ENCODE measurements at places on chromosomes 2 and 18. TPM values are rescaled to one million over a fixed set of nuclear protein-coding genes. Genes with fewer than 3 reads are reported as not detected.

DNA sequence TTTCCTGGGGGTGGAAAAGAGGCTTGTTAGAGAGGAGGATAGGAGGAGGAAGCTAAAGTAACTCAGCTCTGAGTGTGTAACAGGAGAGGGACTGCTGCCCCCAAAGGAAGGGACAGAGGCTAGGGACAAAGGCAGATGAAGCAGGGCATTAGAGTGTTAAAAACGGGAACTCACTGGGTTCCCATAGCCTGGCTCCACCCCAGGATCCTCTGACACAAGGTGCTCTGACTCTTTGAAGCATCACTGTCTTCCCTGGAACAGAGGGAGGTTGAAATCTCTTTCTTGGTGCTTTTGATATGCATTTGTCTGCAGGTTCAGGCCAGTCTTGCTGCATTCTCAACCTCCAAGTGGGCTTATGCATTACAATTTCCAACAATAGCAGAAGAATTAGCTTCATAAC, 22.9 kb downstream of the IL36A start:
- DNase-seq, result no peak

GRCh38 chr2:176161825-176162626, 4.9 kb downstream of the HOXD3 start:
- peak; percentile 35 for DNase-seq

DNA sequence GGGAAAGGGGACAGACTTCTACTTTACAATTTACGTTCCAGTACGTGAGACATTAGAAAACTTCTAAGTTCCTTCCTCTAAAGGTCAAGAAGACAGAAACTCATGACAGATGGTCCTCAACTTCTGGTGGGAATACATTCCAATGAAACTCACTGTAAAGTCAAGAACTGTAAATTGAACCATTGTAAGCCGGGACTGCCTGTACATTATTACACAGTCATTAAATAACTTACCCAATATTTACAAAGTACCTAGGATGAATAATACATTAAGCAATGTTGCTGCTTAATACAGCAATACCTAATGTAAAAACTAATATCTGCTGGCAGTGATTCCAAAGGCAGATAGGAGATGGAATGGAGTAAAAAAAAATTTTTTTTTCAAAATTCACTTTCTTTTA, 51.9 kb downstream of the CDH2 start:
- DNase-seq, result no peak

DNA sequence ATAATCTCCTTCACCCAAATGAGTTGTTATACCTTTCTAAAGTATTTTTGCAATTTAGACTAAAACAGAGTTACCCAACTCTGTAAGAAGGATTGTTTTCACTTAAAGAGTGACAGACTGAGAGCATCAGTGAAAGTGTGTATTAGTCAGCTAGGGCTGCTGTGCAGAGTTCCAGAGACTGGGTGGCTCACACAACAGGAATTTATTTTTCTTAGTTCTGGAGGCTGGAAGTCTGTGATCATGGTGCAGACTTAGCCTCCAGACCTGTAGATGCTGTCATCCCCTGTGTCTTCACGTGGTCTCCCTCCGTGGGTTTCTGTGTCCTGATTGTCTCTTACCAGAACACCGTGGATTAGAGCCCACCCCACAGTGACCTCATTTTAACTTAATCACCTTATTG, 40.0 kb downstream of the BCL2L11 start:
- DNase-seq, result no peak

DNA sequence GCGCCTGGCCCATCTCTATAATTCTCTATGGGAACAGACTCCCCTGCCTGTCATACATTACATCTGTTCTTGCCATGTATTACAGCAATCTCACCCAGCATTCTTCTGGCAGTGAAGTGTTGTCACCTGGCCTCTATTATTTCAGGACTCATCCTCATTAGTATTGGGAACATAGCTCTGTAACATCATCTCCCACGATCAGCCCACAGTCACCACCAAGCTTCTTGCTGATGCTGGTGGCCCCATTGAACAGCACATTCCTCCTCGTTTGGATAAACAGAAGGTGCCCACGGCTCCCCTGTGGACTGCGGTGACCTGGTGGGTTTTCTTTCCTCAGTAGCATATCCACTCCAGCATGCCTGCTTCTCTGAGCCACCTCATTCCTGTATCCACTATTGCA, 21.5 kb downstream of the CHCHD5 start:
- DNase-seq, result no peak

GRCh38 chr18:22739061-22739642, 194.0 kb upstream of the RBBP8 start:
- DNase-seq, result no peak

DNA sequence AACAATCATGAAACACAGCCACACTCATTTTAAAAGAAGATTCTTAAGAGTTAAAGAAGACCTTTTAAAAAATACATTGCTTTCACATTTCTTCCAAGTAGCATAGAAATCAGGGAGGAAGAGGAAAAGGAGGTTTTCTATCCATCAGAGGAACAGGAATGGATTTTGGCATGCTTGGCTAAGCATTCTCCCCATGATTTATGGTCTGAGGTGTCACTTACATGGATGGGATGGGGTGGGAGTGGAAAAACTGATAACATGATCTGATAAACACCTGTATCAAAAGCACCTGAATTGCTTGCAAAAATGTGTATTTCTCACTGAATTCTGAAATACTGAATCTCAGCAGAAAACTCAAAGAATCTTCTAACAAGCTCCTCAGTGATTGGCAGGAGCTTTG, 265.9 kb downstream of the NRXN1 start:
- DNase-seq, result no peak

DNA sequence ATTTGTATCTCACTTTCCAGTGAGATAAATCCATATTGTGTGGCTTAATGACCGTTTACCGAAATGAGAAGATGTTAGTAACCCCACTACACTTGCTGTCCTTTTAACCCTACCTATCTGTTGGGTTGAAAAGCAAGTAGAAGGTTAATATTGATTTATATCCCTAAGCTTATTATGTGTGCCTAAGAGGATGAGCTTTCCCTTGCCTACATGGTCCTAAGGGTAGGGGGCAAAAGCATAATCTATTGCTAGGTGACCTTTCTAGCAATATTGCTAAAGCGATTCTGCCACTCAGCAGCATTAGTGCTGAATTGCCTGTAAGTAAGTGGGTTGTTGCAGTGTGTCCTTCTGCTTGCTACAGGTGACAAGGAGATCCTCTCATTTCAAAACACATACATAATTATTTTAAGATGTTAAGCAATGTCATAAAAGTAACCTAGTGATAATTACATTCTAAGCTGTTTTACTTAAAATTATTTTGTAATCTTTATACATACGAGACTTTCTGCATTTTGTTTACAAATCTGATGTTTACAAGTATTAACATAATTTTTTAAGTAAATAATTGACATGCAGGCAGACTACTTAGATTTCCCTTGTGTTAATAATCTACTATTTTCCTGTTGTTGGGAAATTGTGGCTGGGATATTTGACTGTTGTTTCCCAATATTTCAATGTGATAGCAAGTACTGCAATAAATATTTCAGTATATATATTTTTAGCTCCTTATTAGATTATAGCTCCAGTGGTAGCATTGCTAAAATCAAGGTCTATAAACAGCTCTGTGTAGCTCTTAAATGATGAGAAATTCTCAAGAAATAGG, 49.1 kb upstream of the CABYR start:
- DNase-seq, result no peak

DNA sequence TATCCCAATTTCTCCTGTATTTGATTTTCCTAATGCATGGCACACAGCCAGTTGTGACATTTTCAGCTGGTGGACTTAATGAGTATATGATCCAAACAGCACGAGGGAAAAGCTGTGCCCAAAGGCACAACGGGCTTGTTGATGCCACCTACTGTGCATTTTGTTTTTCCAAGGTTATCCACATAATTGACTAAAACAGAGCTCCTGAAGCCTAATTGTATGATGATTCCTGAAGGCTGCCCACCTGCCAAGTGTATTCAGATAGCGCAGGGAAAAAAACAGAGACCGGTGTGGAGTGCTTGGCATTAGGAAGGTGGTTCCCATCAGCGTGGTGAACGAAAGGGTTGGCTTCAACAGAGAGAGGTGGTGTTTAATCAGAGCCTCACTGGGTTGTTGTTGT, 14.9 kb downstream of the RBMS1 start:
- DNase-seq, result no peak

DNA sequence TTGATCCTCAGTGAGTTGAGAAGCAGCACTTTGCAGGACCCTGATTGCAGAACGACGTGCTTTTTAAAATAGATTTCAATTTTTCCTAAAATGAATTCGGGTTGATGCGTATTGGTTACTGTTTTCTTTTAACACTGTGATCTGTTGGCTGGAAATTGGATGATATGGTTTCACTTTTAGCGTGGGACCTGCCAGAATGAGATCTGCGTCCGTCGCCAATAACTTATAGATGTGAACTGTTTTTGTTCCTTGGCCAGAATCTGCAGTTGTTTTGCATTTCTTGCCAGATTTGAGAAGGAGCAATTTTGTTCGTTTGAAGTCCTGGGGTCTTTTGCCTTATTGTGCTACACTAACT, 703 bp downstream of the UGGT1 start:
- DNase-seq, result no peak

- DNase-seq, result peak; percentile 48
These were observed 14.6 kb downstream of the ZEB2 start for GRCh38 chr2:144505245-144505831.

- no peak for DNase-seq
These were observed 14.8 kb upstream of the CWC22 start for GRCh38 chr2:180021850-180022249.

DNA sequence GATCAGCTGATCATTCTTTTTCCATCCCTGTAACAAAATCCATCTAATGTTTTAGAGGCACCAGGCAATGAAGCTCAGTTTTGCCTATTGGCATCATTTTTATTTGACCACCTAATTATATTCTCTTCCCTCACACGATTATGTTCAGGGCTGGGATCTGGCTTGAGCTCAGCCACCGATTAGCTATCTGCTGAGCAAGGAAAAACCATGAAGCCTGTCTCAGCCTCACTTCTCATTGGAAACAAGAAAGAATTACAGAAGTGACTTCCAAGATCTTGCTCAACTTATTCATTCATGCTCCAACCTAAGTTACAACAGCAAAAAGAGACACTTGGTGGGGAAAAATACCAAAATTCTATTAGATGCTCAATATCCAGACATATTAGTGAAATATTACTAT, 139.0 kb upstream of the SH3BP4 start:
- no peak for DNase-seq

Gene ITGB6
- total RNA-seq, result not detected

Gene GALNT14
- total RNA-seq, result 6.0 TPM

Gene MC4R
- total RNA-seq, result 0.15 TPM

Data from neural progenitor cell (in vitro differentiated cells).